ENCODE measurements at places on chromosomes 2 and 18.

DNA sequence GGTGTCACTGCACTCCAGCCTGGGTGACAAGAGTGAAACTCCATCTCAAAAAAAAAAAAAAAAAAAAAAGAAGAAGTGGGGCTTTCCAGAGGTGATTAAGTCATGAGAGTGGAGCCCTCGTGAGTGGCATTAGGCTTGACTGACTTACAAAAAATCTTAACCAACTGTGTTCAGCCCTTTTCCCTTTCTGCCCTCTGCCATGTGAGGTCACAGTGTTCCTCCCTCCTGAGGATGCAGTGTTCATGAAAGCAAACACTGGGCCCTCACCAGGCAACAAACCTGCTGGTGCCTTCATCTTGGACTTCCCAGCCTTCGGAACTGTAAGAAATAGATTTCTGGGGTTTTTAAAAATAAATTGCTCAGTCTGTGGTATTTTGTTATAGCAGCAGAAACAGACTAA lies 37.0 kb upstream of the METTL21A start:
- no peak for DNase-seq

GRCh38 chr2:3160751-3161330 lies 216.8 kb downstream of the EIPR1 start:
- peak; percentile 15 for DNase-seq

DNA sequence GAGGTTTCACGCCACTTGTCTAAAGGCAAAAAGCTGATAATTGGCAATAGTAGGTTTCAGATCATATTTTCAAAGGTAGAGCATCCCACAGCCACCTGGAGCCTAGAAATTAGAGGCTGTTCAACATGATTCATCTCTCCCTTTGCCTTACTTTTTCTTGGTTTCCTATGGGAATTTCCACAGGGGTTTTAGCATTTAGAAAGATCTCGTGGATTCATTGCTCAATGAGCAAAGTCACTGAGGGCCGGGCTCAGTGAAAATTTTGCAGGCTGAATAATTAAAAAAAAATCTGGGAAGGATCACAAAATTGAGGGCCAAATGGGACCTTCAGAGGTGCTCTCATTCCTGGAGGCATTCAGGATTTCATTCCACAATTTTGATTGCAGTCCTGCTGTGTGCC lies 137.1 kb downstream of the VAPA start:
- peak; percentile 61 for DNase-seq

DNA sequence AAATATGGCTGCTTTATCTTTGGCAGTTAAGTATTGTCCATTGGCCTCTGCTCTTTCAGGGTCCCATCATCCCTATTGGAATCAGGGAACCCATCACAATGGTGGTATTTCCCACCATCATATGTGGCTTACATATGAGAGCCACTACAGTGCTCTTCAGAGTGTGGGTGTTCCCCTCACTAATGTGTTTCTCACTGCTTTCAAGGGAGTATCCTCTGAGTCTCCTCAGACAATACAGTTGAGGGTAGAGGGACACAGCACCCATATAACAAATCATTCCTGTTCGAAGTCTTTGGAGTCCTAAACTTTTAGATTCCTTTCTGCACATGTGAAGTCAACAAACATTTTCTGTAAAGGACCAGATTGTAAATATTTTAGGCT lies 48.8 kb upstream of the DNAJC10 start:
- no peak for DNase-seq

DNA sequence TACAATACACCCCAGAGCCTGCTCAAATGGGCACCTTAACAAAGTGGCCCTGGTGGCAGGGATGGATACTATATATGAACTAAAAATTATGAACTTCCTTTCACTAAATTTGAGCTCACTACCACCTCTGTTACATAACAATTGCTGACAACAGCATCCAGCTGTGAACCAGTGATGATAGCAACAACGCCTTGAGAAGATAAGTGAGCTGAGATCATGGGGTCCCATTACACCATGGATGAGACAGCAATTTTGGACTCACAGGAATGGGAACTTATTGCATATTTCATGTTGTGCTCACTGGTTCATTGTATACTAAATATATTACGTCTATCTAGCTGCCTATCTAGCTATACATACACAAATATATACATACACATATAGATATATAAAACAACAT lies 16.9 kb upstream of the ALMS1 start:
- no peak for DNase-seq
